ENCODE measurements at places on chromosomes 11 and 22.

DNA sequence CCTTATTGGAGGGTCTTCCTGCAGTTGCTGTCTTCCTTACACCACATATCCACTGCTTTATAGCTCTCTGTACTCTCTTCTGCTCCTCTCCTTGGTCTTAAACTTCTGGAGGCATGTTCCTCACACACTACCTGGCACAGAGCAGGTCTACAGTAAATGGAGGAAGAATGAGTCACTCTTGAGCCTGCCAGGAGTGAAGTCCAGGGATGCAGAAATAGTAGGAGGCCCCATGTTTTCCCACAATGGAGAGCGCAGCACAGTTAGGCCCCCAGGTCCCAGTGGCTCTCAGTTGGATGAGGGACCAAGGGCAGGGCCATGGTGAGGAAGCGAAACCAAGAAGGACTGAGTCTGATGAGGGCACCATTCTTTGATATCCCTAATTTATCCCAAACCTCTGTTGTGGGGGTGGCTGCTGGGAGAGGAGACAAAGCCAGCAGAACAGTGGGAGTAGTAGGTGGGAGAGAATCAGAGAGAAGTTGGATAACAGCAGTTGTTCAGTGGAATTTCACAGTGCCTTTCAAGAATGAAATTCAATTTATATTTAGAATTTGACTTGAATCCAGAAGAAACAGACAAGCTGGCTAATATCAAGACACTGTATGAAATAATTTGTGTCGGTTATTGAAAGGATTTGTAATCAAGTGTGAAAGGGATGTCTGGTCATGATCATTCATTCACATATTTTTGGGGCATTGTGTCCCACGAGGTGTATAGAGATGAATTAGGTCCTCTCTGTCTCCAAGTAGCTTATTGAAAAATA lies 187.8 kb downstream of the HIPK3 start:
- DNase-seq, result no peak

DNA sequence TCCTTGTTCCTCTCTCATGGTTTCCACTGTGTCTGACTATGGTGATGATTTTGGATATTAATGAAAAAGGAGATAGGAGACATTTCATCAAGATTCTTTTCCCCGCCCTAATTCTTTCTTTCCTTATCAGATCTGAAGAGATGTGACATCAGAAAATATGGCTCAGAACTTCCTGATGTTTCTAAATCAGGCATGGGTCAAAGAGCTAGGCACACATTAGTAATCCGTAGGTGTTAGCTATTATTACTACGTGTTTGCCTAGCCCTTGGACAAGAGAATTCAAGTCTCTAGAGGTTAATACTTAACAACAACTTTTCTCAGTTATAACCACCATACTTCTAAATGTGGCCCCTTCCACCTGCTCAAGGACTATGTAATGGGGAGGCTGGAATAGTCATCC lies 5.8 kb downstream of the JOSD1 start:
- no peak for DNase-seq

DNA sequence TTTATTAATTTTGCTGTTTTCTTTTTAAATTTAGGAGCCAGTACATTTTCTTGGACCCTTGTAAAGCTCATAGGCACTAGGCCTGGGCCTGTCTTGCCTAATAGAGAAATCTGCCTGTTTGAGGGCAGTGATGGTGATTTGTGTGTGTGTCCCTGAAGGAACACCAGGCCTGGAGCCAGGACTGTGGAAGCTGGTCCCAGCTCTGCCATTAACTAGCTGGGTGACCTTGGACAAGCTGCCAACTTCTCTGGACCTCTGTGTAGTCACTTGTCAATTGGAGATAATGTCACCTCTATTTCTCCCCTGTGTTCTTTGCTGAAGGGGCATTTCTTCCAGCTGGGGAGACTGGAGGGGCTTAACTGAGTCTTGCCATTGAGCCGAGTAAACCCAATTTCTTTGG lies 16.0 kb upstream of the FTH1 start:
- DNase-seq, result no peak

DNA sequence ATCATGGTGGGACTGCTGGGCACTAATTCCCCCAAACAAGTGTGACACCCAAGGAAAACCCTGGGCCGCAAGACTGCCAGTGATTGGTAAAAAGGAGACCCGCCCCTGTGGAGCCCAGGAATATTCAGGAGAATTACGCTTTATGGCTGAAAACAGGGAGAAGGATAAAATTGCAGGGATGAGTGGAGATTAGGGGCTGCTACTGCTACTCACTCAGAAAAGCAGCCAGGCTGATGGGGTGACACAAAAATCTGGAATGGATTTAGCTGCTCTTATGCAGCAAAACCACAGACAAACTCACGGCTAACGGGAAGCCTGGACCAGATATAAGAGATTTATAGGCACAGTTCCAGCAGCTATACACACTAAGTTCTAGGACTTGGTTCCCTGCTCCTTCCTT lies 4.4 kb upstream of the FBXO3 start:
- peak; percentile 45 for DNase-seq

DNA sequence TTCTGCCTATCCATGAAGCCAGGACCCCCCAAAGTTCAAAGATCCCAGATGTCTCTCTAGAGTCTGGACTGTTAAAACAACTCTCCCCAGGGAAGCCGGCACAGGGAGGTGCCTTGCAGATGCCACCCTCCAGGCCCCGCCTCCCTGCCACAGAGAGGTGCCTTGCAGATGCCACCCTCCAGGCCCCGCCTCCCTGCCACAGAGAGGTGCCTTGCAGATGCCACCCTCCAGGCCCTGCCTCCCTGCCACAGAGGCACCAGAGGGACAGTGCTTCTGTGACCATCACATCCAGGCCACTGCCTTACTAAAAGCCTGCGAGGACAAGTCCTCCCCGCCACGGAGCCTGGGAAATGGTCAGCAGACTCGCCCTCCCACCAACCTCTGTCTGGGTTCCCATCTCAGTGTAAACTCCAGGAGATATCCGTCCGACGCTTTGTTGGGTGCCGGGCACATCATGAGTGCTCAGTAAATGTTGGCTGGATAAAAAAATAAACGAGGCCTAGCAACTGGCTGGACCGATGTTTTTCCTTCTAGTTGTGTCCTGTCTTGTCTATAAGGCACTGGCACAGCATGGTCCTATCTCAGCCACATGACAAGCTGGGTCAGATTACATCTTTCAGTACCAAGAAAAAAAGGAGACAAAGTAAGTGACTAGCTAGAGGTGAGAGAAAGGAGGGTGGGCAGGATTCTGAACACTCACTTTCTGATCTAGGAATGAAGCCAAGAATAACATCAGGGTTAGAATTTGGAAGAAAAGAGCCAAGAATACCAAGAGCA lies 91.2 kb upstream of the CSNK2A3 start:
- no peak for DNase-seq

GRCh38 chr11:78080818-78081495 lies 1.3 kb upstream of the NDUFC2 start:
- peak; percentile 45 for DNase-seq

- no peak for DNase-seq
Measured at GRCh38 chr22:46849101-46849500, 86.7 kb downstream of the TBC1D22A start.

DNA sequence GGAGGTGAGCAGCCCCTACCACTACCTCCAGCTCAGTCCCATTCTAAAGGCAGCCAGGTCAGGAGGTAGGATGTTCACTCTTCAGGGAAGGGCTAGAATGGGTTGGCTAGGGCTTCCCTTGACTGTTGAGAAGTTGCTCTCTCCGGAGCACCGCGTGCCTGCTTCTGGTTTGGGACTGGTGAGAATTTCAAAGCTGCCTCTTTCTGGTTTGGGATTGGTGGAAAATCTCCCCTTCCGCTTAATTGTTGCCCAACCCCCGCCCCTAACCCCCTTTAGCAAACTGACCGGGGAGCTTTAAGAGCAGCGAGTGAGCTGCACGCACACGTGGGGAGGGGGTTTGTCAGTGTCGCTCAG lies 686 bp downstream of the USP2 start:
- DNase-seq, result peak; percentile 4

- no peak for DNase-seq
Measured at GRCh38 chr11:47483457-47483856, 34.5 kb upstream of the RAPSN start.

- DNase-seq, result peak; percentile 87
Measured at GRCh38 chr22:30829901-30830550, 135.4 kb downstream of the OSBP2 start.

DNA sequence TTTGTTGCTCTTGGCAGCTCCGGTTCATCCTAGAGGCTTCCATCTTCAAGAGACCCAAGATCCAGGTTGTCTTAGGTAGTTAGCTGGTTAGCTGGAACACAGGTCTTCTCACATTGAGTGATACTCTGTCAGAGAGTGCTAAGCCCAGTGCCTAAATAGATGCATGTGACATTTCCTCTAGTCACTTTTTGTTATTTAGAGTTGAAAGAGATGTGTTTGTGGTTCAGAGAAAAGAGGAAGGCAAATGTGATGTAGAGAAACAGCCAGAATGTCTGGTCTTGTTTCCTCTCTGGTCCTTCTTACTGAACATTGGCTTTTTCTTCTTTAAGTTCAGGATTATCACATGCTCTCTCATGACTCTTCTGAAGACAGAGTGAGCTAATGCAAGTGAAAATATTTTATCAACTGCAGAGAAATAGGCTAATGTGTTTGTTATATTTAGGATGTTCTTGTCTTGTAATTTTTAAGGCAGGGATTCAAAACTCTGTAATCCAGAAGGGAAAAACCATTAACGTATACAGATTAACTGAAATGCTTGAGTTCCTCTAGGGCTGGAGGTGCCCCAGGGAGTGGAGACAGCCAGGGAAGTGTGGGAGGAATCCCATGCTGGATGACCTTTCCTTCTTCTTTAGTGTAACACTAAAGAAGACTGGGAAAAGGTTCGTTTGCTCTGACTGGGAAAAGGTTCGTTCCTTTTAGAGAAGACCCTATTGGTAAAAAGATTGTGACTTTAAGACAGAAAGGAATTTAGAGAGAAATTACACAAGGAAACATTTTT lies 75.4 kb downstream of the SWAP70 start:
- no peak for DNase-seq

DNA sequence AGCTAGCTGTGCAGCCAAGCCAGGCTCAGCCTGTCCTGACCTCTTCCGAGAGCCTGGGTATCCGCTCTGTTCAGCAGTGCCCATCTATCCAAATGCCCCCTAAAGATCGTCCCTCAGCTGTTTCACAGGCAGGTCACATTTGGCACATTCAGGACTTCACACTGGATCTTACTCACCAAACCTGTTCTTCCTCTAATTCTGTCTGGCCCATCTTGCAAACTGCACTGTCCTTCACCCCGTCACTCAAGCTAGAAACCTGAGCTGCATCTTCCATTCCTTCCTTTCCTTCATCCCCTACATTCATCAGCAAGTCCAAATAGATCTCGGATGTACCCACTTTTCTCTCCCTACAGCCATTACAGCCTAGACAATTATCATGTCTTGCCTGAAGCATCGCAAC lies 60.7 kb upstream of the CSNK2A3 start:
- no peak for DNase-seq

GRCh38 chr11:107691000-107691750 lies 20.7 kb downstream of the SLN start:
- DNase-seq, result peak; percentile 8

- DNase-seq, result peak; percentile 77
Measured at GRCh38 chr11:77191823-77192495, 63.9 kb downstream of the MYO7A start.

GRCh38 chr11:68674461-68674860 lies 9.9 kb upstream of the GAL start:
- DNase-seq, result no peak

DNA sequence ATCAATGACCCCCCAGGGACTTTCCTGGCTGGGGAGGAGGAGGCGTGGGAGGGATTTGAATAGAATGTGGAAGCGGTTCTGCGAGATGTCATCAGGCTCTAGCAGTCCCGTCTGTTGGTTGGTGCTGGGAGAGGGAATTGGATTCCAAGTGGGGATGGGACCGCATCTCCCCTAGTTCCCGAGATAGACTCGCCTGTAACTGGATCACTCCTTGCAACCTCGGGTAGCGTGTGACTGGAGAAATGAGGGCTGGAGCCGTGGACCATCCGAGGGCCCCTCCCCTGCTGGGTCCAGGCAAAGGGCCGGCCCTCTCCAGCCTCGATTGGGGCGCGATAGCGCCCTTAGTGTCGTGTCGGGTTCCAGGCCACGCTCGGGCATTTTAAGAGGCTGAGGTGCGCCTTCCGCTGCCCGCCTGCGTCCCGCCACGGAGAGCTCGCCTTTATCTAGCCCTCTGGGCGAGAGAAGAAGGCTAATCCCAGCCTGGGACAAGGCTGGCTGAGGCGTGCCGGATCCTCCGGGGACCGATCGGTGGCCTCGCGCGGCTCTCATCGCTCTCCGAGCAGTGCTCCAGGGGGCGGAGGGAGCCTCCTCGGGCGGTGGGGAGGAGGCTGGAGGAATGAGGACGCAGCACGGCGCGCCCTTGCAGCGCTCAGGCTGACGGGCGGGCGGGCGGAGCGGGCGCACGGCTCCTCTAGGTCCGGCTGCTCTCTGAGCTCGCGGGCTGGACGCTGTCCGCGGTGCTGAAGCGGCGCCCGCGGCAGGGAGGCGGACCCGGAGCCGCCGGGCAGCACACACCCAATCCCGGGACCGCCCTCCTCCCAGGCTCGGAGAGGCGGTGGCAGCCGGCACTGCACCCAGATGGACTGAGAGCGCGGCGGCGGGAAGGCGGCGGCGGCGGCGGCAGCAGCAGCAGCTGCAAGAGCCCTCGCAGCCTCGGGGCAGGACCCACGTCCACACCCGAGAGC lies 107.8 kb downstream of the OSBP2 start:
- peak; percentile 84 for DNase-seq

DNA sequence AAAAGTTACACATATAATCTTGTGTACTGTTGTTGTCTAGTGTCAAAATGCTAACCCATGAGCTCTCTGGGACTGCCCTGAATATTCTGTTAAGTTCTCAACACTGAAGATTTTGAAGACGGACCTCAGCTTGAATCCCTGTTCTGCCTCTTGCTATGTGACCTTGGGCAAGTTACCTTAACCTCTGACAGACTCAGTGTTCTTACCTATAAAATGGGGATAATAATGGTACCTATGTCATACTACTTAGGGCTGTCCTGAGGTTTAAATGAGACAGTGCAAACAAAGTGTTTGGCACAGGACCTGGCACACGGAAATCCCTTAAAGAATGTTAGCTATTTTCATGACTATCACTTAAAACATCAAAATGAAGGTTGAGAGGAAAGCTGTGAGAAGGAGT lies 11.3 kb downstream of the TMEM218 start:
- no peak for DNase-seq

DNA sequence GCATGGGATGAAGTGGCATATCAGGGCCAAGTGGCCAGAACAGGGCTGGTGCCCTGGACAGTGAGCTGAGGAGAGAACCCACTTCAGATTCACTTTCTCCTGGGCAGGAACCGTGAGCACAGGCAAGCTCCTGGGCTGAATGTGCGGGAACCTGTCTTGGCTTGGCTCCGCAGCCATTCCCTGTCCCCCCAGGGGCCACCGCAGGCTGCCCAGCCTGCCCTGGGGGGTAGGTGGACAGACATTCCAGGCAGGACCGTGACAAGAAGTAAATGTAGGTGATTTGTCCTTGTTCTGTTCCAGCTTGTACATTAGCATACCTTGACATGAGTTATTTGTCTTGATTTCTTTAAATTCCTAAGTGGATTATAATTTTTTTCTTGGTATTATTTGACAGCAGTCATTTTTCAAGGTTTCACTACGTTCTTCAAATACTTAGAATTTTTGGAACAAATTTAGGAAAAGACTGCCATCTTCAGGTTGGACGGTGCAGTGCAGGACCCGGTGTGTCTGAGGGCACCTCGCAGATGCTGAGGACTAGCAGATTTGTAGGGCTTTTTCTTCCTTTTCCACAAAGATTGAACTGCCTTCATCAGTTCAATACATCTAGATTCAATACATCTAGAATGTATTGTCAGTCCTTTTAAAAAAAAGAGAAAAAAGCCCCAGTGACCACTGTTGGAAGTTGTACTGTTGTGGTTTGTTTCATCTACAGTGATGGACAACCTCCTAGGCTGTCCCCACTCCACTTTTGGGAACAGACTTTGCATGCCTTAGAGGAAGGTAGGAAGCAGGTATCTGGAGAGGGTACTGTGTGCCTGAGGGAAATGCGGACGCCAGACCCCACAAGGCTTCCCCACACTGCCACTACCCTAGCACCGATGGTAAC lies 115.1 kb upstream of the RASSF10 start:
- peak; percentile 42 for DNase-seq

Measured in hepatic stellate cell (primary cell).